ENCODE measurements at places on chromosomes 3 and 15. TPM values are rescaled to one million over a fixed set of nuclear protein-coding genes. Genes with fewer than 3 reads are reported as not detected.

Gene BUB1B
- total RNA-seq: 5.0 TPM

Gene ROPN1
- total RNA-seq: not detected

Gene CYP8B1
- total RNA-seq: not detected

Gene PSTPIP1
- total RNA-seq: not detected

Gene RPS27L
- 65.0 TPM for total RNA-seq

Gene DUOXA1
- 0.49 TPM for total RNA-seq

Gene ANKRD63
- not detected for total RNA-seq

Gene SPINT1
- total RNA-seq: 0.12 TPM

Gene FAM3D
- not detected for total RNA-seq

Gene SCN11A
- total RNA-seq: under 0.01 TPM

Gene SHC4
- total RNA-seq: 0.61 TPM

Gene SOX14
- total RNA-seq: not detected

Gene P2RY14
- 0.16 TPM for total RNA-seq

Gene SLC22A14
- 0.49 TPM for total RNA-seq

Gene CSPG4
- 181 TPM for total RNA-seq

Gene GP9
- not detected for total RNA-seq

Gene CERS3
- total RNA-seq: 0.36 TPM

Gene ABHD17C
- 14.5 TPM for total RNA-seq

Gene COL6A6
- 1.3 TPM for total RNA-seq

Gene TRIM42
- not detected for total RNA-seq

Gene CELSR3
- total RNA-seq: 1.6 TPM

Gene IGSF11
- total RNA-seq: not detected

Gene ADAMTSL3
- not detected for total RNA-seq

Gene WDR72
- total RNA-seq: not detected

Gene HESX1
- not detected for total RNA-seq

Gene ULK3
- total RNA-seq: 21.6 TPM

Gene CHSY1
- total RNA-seq: 69.9 TPM

Gene IL5RA
- not detected for total RNA-seq

Gene ZBTB47
- total RNA-seq: 63.5 TPM

Gene ZNF660
- 1.7 TPM for total RNA-seq

Gene IL20RB
- 31.3 TPM for total RNA-seq

Gene NR2F2
- total RNA-seq: 3.5 TPM

Gene ADCY5
- total RNA-seq: 1.3 TPM

Gene ACVR2B
- 2.9 TPM for total RNA-seq

Gene CCRL2
- total RNA-seq: 0.12 TPM

Gene CRYGS
- 0.85 TPM for total RNA-seq

Gene NFKBIZ
- 58.6 TPM for total RNA-seq

Gene DCBLD2
- total RNA-seq: 92.2 TPM

Gene ESYT3
- 0.97 TPM for total RNA-seq

Gene USP4
- 21.3 TPM for total RNA-seq

Gene ADAMTS9
- total RNA-seq: 5.8 TPM

Gene THAP10
- total RNA-seq: 1.7 TPM

Gene DZIP1L
- 47.5 TPM for total RNA-seq

Gene PRRT3
- 6.0 TPM for total RNA-seq
